Caki2 (cell line): ENCODE measurements at places on chromosomes 12 and 14. TPM values are rescaled to one million over a fixed set of nuclear protein-coding genes. Genes with fewer than 3 reads are reported as not detected.

DNA sequence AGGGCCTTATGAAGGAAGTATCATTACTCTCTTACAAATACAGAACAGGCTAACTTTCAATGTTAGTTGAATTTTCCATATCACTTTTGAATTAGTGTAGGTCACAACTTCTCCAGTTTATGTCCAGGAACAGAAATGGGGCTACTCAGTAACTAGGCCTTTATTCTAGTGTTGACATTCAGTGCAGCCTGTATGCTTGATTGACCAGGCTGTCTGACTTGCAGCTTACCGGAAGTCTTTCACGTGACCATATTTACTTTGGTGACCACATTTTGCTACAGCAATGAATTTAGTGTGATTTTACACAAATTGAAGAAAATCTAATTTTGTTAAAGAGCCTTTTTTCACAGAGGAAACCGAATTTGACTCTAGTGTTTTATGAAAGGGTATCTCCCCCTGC lies 12.4 kb downstream of the MTERF2 start:
- DNase-seq: peak; percentile 47

DNA sequence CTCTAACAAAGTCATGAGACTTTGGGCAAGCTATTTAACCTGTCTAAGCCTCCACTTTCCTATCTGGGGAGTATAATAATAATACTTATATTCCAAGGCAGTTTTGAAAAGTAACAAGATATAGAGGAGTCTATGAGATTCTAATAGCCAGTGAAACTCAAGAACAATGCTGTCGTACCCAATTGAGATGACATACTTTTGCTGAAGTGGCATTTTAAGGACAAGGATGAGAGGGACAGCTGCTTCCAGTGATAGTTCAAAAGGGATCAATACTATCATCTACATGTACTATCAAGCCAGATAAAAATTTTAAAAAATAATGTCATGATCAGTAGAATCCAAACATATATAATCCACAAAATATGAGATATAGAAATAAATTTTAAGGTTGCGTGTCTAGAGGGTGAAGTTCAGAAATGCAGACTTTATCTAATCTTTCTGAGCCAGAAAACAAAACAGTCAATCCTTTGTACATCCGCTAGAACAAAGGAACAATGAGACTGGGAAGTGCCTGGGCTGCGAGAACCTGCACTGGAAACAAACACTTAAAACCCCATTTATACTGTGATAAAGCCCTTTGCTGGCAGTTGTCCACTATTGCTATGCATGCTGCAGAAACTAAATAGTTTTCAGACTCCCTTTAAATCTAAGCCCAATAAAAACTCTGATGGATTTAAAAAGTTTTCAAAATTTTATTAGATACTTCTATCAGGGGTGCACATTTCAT lies 38.6 kb downstream of the PTPRB start:
- DNase-seq: no peak

DNA sequence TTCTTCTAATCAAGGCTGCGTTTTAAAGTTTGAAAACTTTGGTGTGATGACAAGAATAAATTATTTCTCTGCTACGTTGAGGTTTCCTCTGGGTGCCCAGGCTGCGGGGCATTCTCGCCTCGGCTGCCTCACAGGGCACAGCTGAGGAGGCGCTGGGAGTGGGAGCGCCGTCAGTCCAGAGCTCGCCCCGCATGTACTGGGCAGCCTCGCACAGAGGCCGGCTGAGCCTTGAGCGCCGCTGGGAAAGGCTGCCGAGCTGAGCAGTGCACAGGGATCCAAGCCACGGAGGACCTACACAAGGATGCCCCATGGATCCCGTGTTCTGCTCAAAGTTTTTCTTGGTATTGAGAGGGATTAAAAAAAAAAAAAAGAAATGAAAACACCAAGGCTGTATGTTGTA lies 11.6 kb downstream of the RFX4 start:
- no peak for DNase-seq

The RNU4-1 gene
- not detected in 2 replicates for total RNA-seq

DNA sequence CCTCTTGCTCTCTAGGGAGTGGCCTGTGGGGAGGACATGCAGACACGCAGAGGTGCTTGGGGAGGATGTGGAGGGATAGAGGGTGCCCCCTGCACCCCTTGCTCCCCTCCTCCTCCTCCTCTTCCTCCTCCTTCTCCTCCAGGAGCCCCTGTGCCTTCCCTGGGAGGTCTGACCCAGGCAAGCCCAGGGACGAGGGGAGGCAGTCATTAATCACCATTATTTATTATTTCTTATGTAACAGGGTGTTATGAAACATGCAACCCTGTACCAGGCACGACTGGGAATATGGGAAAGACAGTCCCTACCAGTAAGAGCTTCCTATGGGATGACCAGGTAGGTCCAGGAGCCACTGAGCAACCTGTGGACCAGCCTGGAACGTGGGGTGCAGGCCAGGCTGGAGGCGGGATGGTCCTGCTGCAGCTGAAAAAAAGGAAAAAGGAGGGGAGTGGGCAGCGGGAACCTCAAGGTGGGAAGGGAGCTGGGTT lies 22.5 kb upstream of the PGF start:
- DNase-seq: no peak

The FSCB gene
- total RNA-seq: not detected in 2 replicates

- DNase-seq: no peak
Observed at GRCh38 chr12:25311506-25311905, 60.8 kb upstream of the KRAS start.

DNA sequence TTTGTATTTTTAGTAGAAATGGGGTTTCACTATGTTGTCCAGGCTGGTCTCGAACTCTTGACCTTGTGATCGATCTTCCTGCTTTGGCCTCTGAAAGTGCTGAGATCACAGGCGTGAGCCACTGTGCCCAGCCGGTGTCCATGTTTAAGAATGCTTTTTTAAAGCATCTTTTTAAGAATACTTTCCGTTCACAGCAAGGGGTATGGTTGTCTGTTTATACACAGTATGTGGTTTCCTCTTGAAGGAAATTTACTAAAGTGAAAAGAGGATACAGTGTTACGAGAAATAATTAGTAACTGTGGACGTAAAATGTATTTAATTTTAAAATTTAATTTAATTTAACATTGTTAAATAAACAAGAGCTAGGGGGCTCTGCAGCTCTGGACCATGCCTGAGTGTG lies 73.4 kb downstream of the GSC start:
- DNase-seq: no peak

GRCh38 chr12:38586789-38587188 lies 270.2 kb downstream of the ALG10B start:
- DNase-seq: no peak

- DNase-seq: peak; percentile 76
Observed at GRCh38 chr12:31589904-31590641, 863 bp downstream of the DENND5B start.

The PTCSC3 gene
- not detected in 2 replicates for total RNA-seq
